DMS79 treated with DMSO at 0.1 percent for 48 hours (cell line): ENCODE measurements at places on chromosomes 13 and 19.
A peak's percentile ranks its signal among the peaks of the same experiment; 100 is the strongest.

- DNase-seq: no peak
These were observed 1391.4 kb downstream of the EFNB2 start for GRCh38 chr13:105144020-105144419.

GRCh38 chr19:36073121-36073876, 18.6 kb downstream of the WDR62 start:
- no peak for DNase-seq

GRCh38 chr19:28027116-28027515, 1185.8 kb downstream of the UQCRFS1 start:
- DNase-seq: no peak

DNA sequence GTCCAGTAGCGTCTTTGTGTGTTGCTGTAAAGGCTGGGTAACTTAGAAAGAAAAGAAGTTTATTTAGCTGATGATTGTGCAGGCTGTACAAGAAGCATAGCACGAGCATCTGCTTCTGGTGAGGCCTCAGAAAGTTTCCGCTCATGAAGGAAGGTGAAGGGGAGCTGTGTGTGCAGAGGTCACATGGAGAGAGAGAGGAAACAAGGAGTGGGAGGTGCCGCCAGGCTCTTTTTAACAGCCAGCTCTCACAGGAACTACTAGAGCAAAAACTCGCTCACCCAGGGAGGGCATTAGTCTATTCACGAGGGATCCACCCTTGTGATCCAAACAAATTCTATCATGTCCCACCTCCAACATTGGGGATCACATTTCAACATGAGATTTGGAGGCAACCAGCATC, 99.8 kb downstream of the GPR12 start:
- no peak for DNase-seq

DNA sequence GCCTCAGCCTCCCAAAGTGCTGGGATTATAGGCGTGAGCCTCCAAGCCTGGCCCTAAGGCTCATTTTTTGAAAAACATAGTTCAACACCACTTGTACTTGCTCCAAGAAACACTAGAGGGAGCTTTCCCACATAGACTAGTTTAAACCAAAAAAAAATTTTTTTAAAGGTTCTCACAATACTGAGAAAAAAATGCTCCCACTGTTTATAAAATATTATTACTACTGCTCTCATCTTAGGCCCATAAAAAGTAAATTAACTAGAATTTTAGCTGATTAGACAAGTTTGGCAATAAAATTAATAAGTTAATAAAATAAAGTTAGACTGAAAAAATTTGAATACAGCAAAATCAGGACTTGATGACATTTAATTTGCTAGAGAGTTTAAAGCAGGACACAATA, 109.5 kb downstream of the TBC1D4 start:
- DNase-seq: peak; percentile 1

DNA sequence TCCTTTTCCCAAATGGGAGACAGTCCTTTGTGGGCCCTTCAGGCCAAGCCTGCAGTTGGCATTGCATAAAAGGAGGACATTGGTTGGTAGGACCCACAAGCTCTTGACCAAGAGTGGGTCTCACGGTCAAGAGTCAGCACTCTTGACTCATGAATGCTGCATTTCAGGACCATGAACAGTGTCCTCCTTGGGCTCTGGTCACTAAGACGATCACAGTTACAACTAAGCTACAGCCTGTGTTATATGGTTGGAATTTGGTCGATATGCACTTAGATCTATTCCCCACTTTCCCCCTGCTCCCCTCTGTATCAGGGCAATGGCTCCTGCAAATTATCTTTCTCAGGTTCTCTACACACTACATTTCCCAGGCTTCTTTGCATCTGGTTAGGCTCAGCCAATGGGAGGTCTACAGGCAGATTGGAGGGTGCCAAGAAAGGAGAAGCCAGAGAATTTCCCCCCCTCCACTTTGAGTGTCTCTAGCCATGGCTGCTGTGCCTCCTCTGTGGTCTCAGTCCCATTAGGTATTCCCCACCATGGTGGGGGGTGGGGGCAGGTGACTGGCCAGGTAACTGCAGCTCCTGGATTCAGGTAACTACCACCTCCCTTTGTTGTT, 3.1 kb upstream of the OLFM2 start:
- no peak for DNase-seq

DNA sequence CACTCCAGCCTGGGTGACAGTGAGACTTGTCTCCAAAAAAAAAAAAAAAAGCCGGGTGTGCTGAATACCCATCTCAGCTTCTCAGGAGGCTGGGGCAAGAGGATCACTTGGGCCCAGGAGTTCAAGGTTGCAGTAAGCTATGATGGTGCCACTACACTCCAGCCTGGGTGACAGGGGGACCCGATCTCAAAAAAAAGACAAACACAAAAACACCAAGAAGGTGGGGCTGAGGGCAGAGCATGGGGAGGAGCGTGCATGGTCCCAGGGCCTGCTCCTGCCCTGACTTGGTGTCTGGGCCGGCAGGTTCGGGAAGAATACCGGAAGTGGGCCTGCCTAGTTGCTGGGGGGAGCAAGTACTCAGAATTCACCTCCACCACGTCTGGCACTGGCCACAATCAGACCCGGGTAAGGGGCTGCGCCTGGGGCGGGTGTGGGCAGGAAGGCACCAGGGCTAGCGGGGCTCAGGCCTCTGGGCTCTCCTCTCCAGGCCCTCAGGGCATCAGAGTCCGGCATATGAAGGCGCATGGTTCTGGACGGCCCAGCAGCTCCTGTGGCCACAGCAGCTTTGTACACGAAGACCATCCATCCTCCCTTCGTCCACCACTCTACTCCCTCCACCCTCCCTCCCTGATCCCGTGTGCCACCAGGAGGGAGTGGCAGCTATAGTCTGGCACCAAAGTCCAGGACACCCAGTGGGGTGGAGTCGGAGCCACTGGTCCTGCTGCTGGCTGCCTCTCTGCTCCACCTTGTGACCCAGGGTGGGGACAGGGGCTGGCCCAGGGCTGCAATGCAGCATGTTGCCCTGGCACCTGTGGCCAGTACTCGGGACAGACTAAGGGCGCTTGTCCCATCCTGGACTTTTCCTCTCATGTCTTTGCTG, 11.3 kb downstream of the DDX39A start:
- DNase-seq: no peak

DNA sequence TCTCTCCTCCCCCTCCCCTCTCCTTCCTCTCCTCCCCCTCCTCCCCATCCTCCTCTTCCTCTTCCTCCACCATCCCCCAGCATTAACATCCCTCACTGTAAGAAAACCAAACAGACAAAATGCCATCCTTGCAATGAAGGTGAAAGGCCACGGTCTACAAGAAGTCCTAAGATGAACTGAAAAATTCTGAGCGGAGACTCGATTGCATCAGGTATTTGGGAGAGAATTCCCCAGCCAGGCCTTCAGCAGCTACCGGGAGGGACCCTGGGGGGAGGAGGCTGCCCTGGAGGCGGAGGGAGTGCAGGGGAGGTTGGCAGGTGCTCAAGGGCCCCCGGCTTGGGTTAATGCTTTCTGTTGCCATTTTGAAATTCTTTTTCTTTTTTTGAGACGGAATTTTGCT, 10.1 kb upstream of the TIMM44 start:
- no peak for DNase-seq

- DNase-seq: no peak
These were observed 110.4 kb upstream of the SOX1 start for GRCh38 chr13:111956261-111957151.

GRCh38 chr19:16025108-16026101, 50.9 kb upstream of the TPM4 start:
- no peak for DNase-seq

DNA sequence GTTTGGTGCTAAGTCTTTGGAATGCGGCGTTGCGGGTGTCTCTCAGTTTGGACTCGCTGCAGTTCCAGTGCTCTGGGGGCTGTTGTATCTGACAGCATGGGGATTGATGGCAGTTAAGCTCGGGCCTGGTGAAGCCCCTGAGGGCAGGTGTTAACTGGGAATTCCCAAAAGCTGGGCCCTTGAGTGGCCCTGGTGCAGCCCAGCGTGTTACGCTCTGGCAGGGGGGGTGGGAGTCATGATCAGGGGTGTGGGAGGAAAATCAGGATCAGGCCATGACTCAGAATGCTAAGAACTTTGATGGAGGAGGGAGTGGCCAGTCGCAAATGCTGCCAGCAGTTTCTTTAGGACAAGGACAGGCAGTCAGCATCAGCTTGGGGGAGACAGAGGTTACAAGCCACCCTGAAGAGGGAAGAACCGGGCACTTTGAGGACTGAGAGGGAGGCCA, 19.6 kb downstream of the AP2A1 start:
- no peak for DNase-seq

- DNase-seq: no peak
These were observed 70.7 kb upstream of the TDRD3 start for GRCh38 chr13:60326273-60326672.

- no peak for DNase-seq
These were observed 375.5 kb downstream of the PCDH20 start for GRCh38 chr13:61040181-61040580.

DNA sequence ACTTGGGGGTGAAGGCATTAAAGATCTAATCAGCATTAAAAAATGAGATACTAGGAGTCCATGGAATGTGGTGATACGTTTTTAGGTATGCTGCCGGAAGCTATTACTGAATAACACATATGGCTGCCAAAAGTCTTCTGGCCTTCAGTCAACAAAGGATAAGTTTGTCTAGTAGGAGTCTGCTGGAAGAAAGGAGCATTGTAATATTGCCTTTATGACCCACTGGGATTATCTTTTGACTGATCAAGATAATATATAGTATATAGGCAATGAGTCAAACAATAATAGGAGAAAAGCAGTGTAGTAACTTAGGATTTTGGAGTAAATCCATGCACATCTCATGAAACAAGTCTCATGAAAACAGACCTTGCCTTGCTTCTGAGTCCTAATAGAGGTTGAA, 295.4 kb downstream of the SLITRK6 start:
- DNase-seq: no peak

DNA sequence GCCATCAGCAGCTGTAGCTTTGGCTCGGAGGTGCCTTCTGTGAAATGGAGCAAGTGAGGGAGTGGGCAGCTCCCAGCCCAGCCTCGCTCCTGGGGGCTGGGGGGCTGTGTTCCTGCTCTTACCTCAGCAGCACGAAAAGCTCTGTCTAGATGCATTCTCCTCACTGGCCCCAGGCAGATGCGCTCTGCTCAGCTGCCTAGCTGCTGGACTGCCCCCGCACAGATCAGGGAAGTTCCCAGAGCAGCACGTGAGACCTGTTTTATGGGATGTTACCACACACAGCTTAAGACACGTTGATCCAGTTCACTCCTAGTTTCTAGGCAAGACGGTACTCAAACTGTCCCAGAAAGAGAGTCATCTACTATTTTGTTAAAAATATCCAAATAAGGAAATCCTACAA, 13.6 kb downstream of the LCP1 start:
- DNase-seq: no peak

GRCh38 chr19:2145831-2146241, 5.5 kb downstream of the AP3D1 start:
- DNase-seq: no peak

GRCh38 chr13:46812301-46812797, 15.4 kb upstream of the ESD start:
- no peak for DNase-seq

DNA sequence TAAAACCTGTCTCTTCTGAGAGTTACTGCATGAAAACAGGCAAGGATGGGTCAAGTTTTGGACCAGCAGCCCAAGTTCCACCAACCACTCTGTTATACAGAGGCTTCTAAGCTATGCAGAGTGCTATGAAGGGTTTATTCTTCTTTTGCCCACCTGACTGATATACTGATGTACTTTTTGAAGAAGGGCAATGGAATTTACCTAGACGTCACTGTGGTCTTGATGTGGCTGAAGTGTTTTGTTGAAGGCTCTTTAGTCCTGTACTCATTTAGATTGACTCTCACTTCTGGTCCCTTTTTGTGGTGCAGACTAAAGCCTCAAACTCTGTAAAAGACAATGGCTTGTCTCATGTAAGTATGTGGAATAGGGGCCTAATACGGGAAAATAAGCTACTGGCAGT, 92.0 kb downstream of the DGKH start:
- DNase-seq: no peak

GRCh38 chr13:48066310-48066989, 28.5 kb downstream of the MED4 start:
- no peak for DNase-seq

DNA sequence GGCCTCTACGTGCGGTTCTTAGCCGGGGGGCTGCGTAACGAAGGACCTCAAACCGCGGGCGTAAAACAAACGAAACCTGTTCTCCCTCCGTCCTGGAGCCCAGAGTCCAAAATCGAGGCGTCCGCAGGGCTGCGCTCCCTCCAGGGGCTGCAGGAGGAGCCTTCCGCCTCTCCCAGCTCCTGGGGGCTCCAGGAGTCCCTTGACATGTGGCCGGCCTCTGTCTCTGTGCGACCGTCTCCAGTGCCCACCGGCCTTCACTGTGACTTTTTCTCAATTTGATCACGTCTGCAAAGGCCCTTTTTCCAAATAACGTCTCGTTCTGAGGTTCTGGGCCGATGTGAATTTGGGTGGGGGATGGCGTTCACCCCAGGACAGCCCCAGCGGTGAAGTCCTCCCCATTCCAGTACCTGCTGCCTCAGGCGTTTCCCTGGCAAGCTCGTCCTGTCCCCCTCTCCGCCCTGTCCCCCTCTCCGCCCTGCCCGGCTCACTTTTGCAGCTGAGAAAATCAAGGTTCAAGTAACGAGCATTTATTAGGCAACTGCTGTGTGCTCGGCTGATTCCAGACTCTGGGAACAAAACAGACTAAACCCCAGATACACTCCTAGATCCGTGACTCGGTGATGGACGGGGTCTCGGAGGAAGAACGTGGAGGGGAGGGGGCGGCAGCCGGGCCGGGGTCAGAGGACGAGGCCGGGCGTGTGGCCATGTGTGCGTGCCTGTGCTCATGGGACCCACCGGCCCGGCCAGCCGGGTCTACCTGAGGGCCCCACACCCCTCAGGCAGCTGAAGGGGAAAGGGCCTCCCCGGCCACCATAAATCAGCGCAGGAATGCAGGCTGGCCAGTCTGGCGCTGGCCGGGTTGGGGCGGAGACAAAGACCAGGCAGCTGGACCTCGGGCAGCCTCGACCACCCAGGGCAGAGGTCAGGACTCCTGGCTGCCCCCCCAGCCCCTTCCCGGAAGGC, 28.1 kb upstream of the WDR18 start:
- no peak for DNase-seq

DNA sequence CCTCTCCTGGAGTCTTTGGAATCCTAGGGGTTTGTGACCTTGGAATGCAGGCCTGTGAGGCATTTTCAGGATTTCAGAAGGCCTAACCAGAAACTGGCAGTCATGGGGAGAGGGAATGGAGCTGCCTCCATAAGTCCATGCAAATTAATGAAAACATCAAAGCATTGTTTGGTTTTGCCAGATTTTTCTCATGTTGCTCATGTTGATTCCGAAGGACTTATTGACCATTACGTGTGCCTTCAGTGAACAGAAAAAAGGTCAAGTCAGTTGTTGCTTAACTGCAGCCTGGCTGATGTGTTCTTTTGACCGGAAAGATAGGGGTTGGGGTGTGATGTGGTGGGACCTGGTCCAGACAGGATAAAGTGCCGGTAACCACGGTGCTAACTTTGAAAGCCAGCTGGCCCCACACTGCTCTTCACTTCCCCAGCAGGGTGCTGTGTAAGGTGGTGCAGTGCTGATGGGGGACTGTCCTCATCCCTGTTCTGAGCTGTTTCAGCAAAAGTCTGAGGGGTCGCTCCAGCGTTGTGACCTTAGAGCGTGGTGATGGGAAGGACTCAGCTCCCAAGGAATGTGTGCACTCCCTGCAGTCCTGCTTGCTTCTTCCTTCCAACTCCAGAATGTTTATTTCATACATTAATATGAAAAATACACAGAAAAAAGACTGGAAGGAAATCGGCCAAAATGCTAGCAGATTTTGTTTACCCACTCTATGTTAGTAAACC, 3.5 kb downstream of the RNF113B start:
- DNase-seq: no peak
